ENCODE measurements at places on chromosomes 1 and 21.

DNA sequence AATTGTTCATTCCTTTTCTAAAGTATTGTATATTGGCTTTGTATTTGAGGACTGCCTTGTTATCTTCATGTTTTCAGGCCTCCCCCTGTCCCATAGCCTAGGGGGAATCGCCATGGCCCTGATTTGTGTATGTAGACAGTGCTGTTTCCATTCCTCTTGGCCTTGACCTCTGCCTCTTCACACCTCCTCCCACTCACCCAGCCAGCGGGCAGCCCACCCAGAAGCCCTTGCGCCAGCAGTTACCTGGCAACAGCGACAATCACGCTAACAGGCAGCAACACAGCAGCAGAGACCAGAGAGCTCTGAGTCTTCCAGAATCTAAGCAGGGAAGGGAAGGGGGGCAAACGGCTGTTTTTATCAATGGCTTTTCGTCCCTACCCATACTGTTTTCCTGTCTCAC lies 50.0 kb upstream of the NPL start:
- DNase-seq, result no peak

- DNase-seq, result no peak
Measured at GRCh38 chr1:149844650-149845255, 54.6 kb upstream of the BOLA1 start.

- no peak for DNase-seq
Measured at GRCh38 chr21:41668686-41669532, 97.9 kb downstream of the RIPK4 start.

DNA sequence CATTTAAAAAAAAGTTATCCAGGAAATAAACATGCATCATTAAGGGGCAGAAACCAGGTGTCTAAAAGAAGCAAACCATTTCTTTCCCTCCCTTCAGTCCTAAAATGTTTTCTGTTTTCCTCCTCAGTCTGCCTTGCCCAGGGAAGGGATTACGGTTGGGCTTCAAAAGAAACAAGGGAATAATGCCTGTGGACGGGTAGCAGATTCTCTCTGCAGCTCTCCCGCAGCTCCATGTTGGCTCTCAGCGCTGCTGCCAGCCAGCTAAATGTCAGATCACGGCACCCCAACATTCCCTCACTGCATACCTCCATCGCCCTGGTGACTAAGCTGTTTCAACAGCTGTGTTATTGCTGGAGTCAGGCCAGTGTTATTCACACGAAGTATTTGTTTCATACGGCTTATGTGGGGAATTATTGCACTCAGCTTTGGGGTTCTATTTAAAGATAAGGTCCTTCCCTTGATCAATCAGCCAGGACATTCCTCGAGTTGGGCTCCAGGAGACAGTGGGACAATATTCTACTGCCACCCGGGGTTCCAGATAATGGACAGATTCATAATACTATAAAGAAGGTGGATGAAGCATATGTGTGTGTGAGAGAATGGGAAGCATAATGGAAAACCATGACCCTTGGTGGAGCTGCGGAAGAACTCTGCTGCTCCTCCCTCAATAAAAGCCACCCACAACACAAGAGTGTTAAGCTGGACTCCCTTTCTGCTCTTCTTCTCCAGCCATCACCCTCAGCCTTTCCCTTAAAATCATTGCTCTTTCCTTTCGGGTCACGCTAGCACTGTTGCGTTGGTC lies 58.2 kb downstream of the WLS start:
- DNase-seq, result no peak

- DNase-seq, result no peak
Measured at GRCh38 chr1:19210772-19211549, 895 bp upstream of the UBR4 start.

DNA sequence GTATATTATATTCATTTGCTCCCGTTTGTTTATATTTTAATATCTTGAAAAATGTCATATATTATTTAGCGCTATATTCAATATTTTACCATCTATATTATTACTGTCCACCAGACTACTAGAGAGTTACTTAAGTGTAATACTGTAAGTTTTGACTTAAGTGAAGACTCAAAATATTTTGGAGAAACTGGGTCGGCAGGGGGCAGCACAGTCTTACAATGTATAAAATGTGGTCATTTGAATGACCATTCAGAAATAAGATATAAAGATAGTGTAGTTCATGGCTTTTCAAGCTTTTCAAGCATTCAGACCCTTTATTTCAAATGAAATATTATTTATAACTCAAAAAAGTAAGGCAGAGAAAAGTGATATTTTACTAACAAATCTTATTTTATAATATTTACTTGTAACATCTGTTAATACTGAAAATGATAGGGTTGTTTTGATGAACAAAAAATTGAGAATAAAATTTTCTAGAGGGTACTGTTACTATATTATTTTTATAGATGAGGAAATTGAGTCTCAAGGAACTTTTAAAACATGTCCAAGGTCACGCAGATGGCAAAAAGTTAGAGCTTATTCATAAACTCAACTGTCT lies 89.0 kb upstream of the SERTAD4 start:
- no peak for DNase-seq

DNA sequence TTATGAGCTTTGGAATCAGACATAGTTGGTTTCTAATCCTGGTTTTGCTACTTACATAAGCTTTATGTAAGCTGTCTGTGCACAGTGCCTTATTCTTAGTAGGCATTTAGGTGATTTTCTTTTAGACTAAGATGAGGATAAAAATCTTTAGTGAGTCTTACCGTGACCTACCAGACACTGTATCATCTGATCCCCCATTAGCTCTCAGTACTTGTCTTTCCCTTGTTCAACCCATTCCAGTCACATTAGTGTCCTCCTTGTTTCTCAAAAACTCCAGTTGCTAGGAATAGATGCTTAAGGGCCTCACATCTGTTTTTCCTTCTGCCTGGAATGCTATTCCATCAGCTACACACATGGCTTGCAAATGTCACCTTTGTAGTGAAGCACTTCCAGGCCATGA lies 18.8 kb downstream of the PPP1R12B start:
- DNase-seq, result no peak

GRCh38 chr1:191546803-191547202 lies 611.5 kb upstream of the RGS18 start:
- no peak for DNase-seq

DNA sequence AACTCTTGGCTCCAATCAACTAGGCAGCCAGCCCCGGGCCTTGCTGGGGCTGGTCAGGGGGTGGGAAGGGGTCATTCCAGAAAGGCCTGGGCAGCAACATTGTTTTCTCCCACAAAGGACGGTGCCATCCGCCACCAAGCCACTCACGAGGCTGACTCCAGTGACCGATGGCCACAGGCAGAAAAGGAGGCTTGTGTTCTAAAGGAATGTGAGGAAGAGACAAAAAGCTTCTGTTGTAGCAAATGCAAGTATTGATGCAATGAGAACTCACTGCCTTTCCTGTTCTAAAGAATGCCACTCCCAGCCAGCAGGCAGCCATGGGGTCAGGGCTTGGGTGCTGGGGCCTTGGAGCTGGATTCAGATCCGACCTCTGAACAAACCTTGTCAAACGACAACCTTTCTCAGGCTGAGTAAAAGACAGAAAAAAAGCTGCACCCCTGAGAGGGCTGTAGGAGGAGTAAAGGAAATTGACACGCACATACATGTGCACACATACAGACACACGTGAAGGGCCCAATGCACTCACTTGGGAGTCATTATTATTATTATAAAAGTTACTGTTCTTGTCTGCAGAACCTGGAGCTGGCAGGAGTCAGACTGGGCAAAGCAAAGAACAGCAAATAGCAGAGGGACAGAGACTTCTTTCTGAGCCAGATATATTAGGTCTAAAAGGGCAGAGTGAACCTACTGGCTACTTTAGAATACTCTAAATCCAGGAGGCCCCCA lies 13.9 kb upstream of the PRMT2 start:
- DNase-seq, result no peak

DNA sequence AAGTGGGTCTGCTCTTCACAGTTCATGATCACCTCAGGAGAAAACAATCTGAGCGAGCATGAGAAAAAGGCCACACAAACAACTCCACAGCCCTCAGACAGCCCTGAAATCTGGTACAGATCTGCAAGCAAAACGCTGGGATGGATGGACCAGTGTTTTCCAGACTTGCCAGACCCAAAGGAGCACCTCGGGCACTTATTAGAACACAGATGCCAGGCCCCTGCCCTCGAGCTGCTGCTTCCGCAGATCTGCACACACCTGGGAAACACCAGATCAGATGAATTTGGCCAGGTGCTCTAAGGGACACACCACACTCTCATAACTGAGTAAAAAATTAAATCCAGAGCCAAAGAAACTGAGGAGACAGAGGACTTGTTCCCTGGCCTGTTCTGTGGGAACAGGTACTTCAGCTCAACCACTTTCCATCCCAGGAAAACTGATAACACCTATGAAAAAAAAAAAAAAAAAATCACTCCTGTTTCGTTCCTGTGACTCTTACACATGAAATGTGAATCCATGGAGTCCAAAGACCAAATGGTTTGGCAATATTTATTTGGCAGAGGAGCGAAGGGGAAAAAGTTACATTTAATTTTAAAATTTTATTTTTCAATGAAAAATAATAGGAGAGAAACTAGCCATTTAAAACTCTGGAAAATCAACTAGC lies 202.9 kb upstream of the ESRRG start:
- no peak for DNase-seq

DNA sequence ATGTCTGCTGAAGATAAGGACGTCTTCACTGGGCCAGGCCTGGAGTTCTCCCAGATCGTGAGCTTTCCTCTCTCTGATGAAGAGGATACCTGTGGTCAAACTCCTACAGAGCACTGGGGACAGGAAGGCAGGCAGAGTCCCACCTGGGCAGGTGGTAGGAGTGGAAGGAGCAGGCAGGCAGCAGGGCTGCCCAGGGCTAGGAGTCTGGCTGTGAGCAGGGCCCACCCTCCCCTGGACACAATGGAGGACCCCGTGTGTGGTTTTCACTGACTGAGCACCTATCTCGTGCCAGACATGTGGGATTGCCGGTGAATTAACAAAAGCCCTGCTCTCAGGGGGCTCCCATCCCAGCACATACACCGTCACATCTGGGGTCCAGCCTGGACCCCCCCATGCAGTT lies 4.9 kb upstream of the SAMD11 start:
- no peak for DNase-seq

DNA sequence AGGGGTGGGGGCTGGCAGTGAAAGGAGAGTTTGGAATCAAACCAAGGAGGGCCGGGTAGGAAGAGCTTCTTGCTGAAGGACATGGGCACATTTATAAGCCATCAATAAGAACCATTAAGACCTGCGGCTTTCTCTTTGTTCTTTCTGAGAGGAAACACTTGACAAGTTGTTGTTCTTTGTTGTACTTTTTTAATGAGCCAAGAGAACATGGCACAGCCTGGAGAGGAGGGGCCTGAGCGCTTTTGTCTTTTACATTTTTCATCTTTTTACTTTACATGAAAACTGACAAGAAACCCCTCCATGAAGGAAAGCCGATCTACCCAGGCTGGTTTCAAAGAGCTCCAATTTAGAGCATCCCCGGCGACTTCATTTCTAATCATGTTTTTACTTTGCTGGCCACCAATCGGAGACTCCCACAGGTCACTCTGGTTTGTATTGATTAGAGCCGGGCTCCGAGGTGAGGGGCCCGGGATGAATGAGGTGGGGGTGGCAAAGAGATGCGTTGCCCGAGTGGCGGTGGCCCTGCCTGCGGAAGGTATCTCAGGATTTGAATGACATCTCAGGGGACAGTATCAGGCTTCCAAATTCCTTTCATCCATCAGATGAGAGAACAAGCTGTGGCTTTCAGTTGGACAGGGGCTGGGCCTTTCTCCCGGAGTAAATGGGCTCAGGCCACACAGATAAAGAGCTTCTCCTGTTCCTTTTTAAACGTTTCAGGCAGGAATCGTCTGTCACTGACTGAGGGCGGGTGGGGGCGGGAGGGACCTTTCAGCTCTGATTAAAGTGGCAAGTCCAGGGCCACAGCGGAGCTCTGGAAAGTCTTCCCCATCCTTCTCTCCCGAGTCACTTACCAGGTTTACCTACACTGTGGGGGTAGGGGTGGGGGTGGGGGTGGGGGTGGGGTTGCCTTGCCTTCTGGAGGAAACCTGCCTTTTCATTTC lies 138.8 kb upstream of the ARHGEF16 start:
- no peak for DNase-seq

DNA sequence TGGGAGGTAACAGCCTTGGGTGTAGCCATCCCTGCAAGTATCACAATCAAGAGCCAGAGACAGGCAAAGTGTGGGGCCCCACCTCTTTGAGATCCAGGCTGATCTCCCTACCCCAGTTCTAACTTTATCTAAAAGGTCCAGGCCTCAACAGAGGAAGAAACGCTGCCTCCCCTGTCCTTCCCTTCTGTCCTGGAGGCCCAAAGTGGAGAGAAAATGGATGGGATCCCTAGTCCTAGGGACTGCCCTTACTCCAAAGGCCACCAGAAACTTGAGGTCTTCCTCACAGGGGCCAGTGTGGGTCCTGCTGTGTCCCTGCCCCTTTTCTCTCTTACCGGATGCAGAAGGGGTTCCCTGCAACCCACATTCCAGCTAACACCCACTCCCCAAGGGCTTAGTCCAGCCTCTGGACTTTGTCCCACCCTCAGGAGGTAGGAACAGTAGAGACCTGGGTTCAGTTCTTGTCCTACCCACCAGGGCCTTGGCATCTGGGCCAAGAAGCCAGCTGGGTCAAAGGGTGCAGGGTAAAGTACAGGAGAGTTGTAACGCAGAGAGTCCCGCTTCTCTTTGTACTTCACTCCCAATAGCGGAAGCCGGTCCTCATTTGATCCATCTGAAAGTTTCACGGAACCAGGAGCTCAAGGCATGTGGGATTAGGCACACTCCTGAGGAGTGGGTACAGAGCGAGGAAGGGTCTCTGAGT lies 1.9 kb downstream of the HDGF start:
- DNase-seq, result no peak

DNA sequence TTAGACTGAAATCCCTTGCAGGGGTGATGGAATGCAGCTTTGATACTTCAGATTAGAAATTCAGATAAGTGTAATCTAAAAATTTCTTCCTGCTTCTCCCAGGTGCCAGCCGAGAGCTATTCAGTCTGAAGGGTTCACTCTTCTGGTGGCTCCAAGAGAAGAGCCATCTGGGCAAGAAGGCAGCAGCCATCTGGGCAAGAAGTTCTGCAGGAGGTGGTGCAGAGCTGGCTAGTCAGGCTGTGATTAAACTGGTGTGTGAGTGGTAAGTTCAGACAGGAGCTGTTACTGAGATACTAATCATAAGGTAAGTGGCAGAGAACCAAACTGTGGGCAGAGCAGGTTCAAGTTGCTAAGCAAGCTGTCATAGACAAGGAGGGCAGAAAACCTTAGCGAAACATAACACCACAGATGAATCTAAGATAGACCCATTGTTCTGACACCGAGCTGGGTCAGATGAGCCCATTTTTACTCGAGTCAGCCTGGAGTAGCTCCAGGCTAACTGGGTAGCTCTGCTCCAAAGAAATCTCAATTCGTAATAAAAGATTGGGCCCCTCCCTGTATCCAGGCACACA lies 14.4 kb upstream of the TP53BP2 start:
- DNase-seq, result no peak

- no peak for DNase-seq
Measured at GRCh38 chr1:4362314-4363044, 291.9 kb upstream of the AJAP1 start.

- no peak for DNase-seq
Measured at GRCh38 chr1:69791311-69791710, 223.6 kb downstream of the LRRC7 start.

GRCh38 chr1:46822248-46822826 lies 23.5 kb downstream of the CYP4B1 start:
- no peak for DNase-seq

Measured in activated gamma-delta T cell (primary cell).